ENCODE measurements at places on chromosomes 7 and 10.

DNA sequence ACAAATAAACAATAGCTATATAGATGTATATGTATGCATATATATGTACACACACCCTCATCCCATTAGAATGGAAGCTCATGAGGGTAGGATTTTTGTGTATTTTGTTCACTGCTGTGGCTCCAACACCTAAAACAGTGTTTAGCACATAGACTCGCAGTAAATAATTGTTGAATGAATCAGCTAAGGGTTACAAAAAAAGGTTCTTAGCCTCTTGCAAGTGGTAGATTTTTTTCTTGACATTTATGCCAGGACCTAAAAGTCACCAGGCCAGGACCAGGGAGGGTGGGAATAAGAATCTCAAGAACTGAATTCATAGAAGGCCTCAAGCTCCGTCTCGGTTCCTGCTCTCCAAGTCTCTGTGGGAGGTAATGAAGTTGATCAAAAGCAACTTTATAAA is 82.5 kb upstream of the CAPZA2 start:
- DNase-seq, result no peak

- no peak for DNase-seq
Observed at GRCh38 chr10:14812271-14812670, 25.6 kb downstream of the CDNF start.

GRCh38 chr10:23441251-23441650 is 2.4 kb downstream of the OTUD1 start:
- no peak for DNase-seq

DNA sequence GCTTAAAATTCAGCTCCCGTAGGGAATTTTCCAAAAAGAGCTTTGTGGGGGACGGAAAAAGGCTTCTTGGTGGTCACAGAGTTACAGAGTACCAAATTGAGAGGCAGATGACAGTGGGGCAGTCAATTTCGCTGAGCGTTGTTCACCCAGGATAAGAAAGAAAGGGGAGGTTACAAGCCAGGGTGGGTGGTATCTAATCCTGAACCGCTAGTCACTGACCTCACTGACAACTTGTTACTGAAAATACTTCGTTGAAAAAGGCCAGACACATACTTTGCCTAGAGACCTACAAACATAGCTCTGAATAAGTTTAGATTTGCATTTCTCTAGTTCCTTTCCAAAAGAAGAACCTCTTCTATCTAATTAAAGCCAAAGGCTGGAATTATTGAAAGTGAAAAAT is at the start of gene CTNNA3:
TSS of gene CTNNA3 (minus strand) at position 167 of the 400 bp plus-strand sequence.
- DNase-seq, result no peak

GRCh38 chr7:158241919-158242318 is 345.7 kb downstream of the PTPRN2 start:
- DNase-seq, result no peak

DNA sequence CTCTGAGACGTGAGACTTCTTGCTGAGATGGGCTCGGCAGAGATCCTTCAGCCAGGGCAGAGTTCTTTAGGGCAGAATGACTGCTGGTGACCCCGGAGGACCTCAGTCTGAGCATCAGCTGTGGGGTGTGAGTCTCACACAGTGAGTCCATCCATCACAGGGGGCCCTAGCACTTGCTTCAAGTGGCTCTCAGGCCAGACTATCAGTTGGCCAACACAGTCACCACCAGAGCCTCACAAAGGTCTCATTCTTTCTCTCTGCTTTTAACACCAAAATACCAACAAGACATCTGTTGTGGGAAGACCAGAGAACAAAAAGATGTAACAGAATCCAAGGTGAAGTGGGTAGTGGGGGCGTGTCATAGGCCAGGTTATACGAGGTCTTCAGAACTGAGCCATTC is 345.6 kb upstream of the NRP1 start:
- no peak for DNase-seq

Data from activated naive CD8-positive, alpha-beta T cell treated with anti-CD3 and anti-CD28 coated beads, Interleukin-2, amount 50 U/mL, for 24 hours (primary cell).